Stimulated activated CD8-positive, alpha-beta memory T cell treated with anti-CD3 and anti-CD28 coated beads, Interleukin-4, amount 100 ng/mL, for 4 hours (primary cell): ENCODE measurements at places on chromosomes 4 and X.

DNA sequence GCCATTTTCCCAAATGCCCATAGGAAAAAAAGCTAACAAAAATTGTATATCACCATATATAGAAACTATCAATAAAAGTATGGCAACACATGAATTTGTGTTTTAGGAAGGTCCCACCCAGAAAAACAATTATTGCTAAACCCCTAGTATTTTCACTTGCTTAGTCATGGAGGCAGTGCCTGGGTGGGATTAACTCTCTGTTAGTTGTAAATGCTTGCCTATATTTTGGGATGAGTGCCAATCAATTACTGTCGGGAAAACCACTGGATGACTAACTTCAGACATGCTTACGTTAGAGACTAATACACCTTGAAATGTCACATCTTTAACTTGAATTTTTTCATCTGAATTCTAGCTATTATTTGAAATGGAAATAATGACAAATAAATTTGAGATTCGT is 33.9 kb downstream of the TMPRSS11A start:
- DNase-seq = no peak

DNA sequence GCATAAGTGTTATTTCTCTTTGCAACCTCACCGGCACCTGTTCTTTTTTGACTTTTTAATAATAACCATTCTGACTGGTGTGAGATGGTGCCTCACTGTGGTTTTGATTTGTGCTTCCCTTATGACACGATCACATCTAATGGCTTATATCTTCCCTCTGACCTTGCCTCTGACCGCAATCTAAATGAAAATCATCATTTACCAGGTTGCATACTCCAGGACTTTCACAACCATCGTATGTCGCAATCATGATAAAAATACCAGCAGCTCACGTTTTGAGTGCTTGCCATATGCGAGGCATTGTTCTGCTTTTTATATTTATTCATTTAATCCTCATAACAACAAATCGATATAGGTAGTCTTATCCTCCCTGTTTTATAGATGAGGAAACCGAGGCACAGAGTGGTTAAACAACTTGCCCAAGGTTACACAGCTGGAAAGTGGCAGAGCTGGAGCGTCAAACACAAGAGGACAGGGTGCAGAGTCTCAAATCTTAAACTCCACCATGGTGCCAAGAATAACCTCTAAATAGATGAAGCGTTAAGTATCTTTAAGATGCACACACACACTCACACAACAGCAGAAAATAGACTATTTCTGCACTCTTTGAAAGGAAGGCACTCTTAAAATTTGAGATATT is 102.2 kb downstream of the SEL1L3 start:
- DNase-seq = no peak

DNA sequence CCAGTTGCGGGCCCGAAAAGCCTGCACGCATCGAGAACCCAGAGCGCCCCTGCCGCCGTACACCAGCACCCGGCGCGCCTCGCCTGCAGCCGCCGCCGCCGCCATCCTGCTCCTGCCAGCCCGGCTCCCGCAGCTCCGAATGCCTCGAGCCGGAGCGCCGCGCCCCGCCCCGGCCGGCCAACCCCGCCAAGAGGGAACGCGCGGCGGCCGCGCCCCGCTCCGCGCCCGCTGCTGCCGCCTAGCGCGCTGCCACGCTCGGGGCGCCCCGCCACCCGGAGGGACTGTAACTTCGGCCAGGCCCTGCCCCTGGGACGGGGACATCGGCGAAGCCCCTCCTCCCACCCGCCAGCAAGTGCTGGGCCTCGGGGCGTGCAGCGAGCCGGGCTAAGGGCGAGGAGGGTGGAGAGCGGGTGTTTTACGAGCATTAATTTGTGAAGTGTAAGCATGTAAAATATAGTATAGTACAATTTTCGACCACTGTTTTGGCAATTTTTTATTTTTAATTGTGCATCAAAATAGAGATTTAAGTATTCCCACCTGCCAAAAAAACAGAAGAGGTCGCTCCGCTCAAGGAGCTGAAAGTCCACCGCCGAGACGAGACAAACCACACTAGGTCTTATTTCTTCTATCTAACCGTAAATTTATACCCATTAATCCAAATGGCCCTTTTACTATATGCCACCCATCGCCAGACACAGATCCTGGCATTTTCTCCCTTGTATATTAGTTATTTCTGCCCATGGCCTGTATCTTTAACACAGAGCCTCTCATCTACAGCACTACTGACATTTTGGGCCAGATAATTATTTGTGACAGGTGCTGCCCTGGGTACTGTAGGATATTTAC is at the start of gene QDPR:
TSS of gene QDPR (minus strand) at position 141 of the 846 bp plus-strand sequence. CDS start at position 105, 36 bp downstream.
- peak; percentile 24 for DNase-seq

GRCh38 chrX:56802921-56803849 is 74.1 kb downstream of the NBDY start:
- peak; percentile 40 for DNase-seq

DNA sequence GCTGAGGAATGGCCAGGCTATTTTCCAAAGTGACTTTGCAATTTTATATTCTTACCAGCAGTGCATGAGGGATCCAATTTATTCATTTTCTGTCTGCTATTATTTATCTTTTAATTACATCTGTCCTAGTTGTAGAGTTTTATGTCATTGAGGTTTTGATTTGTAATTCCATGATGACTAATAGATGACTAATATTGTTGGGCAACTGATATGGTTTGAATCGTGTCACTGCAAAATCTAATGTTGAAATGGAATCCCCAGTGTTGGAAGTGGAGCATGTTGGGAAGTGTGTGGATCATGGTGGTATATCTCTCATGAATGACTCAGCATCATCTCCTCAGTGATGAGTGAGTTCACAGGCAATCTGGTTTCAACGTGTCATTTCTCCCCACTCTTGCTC is 201.5 kb downstream of the TBX22 start:
- DNase-seq = no peak

DNA sequence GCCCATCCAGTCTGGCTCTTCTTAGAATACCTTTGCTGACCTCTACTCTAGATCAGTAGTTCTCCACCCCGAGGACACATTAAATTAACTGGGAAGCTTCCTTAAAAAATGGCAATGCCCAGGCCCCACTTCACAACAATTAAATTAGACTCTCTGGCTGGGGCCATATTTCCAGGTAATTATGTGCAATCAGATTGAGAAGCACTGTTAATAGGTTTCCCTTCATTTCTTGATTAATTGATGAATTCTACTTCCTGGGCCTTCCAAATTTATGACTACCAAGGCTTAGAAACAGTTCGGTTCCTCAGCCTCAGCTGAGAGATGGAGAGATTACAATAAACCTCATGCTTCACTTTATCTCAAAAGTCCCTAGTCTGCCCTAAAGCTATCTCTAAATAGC is 71.7 kb upstream of the LIMCH1 start:
- DNase-seq = no peak

- no peak for DNase-seq
These were observed 934 bp downstream of the PDHA1 start for GRCh38 chrX:19344661-19345060.

DNA sequence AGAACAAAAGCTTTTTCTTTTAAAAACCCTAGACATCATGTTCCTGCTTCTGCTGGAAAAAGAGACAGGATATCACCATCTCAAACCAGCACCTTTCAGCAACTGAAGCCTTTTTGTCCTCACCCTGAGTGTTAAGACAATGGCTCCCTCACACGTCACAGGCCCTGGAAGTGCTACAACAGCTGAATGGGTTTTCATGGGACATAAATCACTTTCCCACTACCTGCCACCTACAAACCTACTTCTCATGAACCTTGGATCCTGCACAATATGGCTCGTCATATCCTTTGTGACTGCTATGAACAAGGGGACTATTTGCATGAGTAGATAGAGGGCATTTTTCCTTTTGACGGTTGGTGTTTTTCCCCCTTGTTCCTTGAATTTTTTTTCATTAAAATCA is 93.6 kb downstream of the TSPAN5 start:
- DNase-seq = no peak

GRCh38 chr4:2923141-2923551 is 40.1 kb downstream of the NOP14 start:
- DNase-seq = no peak
